DMS53 (cell line): ENCODE measurements at places on chromosomes 3 and 15.

- DNase-seq = no peak
Observed at GRCh38 chr3:188533172-188533571, 379.2 kb downstream of the LPP start.

GRCh38 chr3:194851254-194851653 lies 165.6 kb downstream of the FAM43A start:
- DNase-seq = no peak

- DNase-seq = no peak
Observed at GRCh38 chr3:184466413-184466960, 86.6 kb downstream of the CHRD start.

- DNase-seq = no peak
Observed at GRCh38 chr3:88211096-88211890, 61.5 kb downstream of the C3orf38 start.

DNA sequence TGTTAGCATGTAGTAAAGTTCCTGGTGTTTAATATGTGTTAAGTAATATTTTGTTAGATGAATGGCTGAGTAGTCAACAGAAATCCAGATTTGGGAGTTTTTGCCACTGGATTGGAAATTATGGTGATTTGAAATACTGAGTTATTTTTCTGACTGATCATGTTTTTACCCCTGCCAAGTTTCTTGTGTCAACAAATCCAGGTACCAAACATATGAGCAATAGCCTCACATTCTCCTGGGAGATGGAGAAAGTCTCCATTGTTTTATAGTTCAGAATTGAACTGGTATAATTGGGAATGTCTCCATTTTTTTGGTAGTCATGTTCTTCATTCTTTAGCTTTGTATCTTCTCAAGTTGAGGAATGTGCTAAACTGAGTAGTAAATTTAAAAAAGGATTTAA lies 767.2 kb upstream of the LMCD1 start:
- no peak for DNase-seq

DNA sequence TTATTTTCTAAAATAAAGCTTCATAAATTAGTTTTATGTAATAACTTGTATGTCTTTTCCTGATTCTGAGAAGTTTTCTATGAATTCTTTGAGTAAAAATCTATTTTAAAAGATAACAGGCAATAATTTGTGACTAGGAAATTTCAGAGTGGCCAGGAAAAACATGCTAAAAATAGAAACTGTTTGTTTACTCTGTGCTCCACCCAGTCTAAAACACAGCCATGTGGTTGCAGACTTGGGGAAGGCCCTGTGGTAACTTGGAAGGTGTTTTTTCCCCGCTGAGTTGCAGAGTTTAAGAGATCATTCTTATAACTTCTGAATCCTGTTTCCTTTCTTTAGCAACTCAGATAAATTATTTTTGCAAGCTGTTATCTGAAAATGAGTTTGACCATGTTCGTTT lies 21.9 kb downstream of the PLCL2 start:
- DNase-seq = no peak

DNA sequence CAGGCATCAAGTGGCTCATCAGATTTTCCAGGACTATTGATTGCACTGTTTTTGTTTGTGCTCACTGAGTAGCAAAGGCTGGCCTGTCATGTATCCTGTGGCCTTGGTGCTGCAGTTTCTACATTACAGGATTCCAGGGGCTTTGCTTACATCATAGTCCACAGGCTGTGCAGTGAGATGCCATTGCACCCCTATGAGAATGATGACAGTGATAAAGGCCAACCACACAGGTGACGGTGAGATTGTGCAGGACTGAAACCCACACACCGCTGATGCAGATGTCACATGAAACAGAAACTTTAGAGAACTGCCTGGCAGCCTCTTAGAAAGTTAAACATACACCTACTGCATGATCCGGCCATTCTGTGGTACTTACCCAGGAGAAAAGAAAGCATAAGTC lies 195.0 kb upstream of the UBE3A start:
- DNase-seq = no peak

DNA sequence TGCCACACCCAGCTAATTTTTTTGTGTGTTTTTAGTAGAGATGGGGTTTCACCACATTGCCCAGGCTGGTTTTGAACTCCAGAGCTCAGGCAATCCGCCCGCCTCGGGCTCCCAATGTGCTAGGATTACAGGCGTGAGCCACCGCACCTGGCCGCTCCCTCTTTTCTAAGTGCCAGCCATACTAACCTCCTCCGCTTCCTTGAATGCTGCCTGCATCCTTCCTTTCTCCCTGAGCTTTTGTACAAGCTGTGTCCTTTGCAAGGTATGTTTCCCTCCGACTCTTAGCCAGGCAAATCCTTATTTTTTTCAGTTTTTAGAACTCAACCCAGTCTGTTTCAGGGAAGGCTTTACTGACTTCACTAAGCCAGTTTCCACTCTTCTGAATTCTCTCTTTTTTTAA lies 60.6 kb downstream of the NR1D2 start:
- no peak for DNase-seq

- no peak for DNase-seq
Observed at GRCh38 chr3:31289584-31289983, 243.1 kb upstream of the STT3B start.

DNA sequence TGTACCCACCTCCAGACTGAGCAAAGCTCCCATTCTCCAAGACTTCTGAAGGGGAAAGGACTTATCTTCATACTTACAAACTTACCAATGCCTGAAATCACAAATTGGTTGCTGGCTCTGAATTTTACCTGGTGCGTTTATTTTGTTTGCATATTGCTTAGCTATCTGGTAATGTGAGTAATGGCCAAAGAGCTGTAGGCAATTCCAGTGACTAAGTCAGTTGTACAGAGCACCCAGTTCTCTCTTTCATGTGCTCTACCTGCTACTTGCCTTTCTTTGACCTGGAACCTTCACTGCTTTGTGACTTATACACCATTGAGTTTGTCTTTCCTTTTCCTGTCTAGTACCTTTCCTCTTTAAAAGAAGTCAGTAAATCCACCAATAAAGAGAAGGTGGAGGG lies 755.9 kb upstream of the LMCD1 start:
- no peak for DNase-seq

DNA sequence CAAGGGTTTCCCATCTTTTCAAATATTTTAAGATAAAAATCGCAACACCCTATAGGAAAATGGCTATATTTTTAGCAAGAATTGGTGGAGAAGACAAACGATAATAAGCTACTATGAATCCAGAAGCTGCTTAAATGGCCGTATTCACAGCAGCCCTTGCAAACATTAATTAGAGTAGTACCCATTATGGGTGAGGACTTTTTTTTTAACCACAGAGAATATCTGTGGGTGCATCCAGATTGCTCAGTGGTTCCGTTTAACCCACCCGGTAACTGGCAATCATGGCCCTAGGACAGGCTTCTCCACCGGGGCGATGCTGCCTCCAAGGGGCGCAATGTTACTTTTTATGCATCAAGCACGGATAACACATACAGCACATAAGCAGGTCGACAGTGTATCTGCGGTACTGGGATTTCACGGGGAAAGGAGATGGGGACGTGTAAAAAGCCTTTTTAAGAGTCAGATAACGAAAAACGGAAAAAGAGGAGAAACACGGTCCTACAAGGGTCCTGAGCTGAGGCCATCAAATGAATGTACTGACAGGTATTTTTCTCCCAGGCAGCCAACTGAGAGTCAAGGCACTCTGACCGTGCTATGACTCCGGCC lies 968 bp upstream of the TMEM266 start:
- DNase-seq = peak; percentile 60

- DNase-seq = no peak
Observed at GRCh38 chr3:138747225-138747624, 87.5 kb downstream of the PIK3CB start.

DNA sequence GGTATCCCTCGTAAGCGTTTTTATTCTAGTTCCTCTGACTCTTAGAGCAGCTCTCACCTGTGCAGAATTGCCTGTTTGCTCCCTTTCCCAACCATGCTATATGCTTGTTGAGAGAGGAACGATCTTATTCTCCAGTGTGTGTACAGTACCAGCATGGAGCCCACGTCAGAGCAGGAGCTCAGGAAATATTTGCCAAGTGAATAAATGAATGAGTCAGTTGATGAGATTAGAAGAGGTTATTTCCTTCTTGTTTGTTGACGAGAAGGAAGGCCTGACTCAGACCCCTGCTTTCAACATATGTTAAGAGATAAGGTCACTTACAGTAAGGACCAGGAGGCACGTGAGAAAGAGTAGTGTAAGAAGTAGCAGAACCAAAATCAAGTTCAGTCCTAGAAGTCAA lies 106.3 kb upstream of the ABHD17C start:
- peak; percentile 86 for DNase-seq

GRCh38 chr3:71554649-71555048 lies 28.9 kb downstream of the FOXP1 start:
- no peak for DNase-seq

- no peak for DNase-seq
Observed at GRCh38 chr3:98985431-98985830, 83.9 kb upstream of the DCBLD2 start.
